ENCODE measurements at places on chromosomes 4 and X. TPM values are rescaled to one million over a fixed set of nuclear protein-coding genes. Genes with fewer than 3 reads are reported as not detected.

DNA sequence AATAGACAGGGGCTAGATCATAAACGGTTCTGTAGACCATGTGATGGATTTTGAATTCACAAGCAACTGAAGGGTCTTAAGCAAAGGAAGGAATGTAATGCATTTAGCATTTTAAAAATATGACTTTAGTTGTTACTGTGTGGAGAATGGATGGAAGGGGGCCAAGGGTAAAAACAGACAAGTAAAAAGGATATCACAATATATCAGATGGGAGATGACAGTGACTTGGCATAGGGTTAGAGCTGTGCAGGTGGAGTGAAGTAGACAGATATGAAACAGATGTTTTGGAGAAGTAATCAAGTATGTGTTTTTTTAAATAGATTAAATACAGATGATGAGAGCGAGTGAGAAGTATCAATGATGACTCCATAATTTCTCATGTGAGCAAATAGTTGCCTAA is 1116.0 kb upstream of the TENM3 start:
- DNase-seq = no peak

- no peak for DNase-seq
Observed at GRCh38 chr4:149223659-149224058, 592.0 kb downstream of the IQCM start.

DNA sequence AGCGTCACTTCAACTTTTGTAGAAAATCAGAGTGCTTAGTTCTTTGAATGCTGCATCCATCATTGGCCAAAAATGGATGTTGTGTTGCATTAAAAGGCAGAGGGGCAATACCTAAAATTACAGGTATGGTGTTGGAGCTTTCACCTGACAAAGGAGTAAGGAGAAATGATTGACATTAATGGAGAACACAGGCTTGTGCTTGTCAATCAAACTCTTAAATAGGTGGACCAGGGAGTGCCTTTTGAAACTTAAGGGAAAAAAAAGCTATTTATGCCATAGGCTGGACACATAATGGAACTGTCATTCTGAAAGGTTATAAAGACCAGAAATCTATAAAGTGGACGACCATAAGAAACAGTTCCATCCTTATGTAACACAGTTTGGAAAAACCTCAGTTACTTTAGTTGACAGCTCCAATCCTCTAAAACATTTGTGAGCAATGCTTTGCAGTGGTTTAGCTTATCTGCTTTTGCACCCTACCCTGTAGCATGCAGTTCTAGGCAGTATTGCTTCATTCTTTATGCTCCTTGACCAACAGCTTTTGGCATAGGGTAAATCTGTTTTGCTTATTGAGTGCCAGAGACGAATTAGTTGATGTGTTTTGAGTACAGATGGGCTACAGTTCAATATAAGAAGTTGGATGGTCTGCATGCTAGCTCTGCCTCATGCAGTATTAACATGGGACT is 2.4 kb downstream of the HADH start:
- DNase-seq = no peak

DNA sequence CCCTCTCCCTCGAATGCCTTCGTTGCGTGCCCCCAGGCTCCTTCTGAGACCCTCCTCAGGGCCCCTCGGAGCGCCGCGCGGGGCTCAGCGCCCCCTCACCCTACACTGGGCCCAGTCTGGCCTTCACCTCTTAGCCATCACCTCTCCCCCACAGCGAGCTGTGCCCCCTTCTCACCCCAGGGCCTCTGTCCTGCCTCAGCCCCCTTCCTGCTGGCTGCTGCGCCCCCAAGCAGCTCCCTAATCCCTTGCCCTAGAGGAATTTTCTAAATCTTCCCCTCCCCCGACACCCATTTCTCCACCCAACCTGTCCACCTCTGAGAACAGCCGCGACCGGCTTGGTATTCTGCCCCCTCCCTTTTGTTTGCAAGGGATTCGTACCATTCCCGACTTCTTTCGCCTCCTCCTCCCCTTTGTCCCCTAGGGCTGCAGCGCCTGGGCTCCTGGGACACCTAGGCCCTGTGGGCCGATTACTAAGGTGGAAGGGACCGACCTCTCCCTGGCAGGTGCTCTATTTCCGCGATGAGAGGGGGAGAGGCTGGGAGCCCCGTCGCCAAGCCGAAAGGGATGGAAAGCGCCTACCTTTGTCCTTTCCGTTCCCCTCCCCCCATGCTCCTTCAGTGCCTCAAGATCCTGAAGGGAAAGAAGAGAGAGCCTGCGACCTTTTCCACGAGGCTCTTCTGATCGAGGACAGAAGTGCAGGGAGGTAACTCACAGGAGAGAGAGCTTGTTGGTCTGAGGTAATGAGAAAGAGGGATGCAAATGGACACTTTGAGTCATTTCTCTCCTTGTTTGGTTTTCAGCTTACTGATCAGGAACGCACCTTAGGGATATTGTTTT is 10.9 kb downstream of the DLG3 start:
- DNase-seq = no peak

DNA sequence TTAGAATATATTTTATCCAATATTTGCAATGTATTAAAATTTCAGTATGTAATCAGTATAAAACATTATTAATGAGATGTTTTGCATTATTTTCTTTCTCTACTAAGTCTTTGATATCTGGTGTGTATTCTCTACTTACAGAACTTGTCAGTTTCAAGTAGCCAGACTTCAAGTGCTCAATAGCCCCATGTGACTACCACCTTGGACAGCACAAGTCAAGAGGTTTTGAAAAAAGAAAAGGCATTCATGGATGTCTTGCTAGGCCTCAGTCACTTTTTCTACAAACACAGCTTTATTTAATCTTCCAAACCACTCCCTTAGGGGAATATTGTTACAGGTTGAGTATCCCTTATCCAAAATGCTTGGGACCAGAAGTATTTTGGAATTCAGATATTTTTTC is 189.4 kb downstream of the QDPR start:
- no peak for DNase-seq

The PAK3 gene
- total RNA-seq = 10.8 TPM

The COL4A6 gene
- total RNA-seq = 20.8 TPM

The VSIG4 gene
- total RNA-seq = not detected
